ENCODE measurements at places on chromosomes 16 and 17.

- DNase-seq, result no peak
Measured at GRCh38 chr17:12256380-12256995, 235.8 kb downstream of the MAP2K4 start.

GRCh38 chr16:79422064-79422463 is 178.5 kb downstream of the MAF start:
- no peak for DNase-seq

- DNase-seq, result peak; percentile 51
Measured at GRCh38 chr17:37844158-37844976, 79.8 kb upstream of the TBC1D3K start.

DNA sequence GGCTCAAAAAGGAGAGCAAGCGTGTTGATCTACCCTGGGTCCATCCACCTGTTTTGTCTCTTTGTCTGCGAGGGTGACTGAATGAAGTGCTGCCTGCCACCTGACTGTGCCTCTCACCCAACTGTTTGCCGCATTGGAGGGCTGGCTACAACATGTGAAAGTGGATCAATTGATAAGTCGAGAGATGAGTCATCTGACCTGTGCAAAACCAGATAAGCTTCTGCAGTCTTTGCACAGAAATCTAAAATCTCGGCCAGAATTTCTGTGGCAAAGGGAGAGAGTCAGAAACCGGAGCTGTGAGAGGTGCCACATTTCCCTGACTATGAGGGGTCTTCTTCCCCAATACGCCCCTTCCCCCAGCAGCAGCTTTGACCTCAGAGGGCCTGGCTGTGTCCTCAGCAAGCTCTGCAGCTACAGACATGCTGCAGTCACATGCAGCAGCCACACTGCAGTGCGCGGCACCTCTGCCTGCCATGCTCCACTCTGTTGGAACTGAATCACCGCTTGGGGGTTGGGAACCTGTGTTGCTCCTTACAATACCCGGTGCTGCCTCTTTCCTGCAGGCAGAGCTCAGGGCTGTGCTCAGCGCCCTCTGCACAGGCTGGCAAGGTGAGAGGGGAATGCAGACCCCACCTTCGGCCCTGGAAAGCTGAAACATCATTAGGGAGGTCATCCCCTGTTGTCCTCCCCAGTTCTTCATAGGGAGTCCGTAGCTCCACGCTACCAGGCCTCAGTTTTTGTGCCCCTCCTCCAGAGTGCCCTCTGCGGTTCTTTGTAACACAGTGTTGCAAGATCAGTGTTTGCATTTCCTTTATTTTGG is 16.2 kb upstream of the HAS3 start:
- DNase-seq, result no peak

- DNase-seq, result no peak
Measured at GRCh38 chr17:51056813-51057510, 63.7 kb downstream of the SPAG9 start.

All from left ventricle myocardium inferior (tissue), 1 donor.